ENCODE measurements at places on chromosomes 7 and 10.

DNA sequence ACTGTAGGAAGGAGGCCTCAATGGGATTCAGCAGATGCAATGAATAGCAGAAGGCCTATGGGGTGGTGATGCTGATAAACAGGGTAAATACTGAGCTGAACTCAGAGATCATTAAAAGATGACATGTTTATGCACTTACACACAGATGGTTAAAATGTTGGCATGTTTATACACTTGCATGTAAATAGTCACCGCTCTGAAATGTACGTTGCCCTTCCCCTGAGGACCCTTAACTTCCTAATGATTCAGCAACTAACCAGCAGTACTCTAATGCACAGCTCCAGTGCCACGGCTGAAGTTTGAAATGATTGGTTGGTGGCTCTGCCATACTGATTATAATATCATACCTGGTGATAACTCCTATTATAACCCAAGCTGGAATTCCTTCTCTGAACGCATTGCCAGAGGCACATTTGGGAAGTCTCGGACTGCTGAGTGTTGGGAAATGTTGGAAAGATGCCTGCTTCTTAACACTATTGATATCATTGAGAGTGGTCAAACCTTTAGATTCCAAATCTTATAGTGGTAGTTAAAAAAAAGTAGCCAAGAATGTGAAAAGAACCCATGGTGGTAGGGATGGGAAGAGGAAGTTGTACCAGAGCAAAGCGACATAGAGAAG lies 3.7 kb upstream of the CAV1 start:
- no peak for DNase-seq

- no peak for DNase-seq
These were observed 274.6 kb upstream of the ZNF32 start for GRCh38 chr10:43923328-43923727.

DNA sequence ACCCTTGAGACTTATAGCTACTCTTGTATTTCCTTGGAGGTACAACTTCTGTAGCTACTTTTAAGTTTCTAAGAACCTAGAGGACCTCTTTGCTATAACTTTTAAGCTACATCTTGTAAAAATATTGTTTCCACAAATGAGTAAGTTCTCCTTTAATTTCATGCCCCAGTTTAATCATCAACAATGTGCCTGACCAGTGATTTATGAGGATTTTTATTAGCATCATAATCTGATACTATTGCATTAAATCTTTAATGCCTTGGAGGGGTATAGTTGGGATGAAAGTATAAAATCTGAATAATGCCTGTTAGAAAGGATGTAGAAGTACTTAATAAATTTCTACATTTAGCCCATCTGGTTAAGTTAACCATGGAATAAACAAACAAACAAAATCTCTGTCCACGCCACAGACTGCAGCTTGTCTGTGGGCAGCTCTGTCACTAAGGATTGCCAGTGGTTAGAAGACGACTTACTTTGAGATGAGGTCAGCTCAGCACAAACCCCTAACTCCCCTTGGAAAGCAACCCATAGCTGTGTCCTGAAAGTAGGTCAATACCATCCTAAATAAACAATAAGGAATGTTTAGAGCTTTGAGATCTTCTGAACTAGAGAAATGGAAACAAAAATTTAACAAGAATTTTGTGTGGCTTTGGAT lies 18.3 kb downstream of the UBE2D1 start:
- no peak for DNase-seq

DNA sequence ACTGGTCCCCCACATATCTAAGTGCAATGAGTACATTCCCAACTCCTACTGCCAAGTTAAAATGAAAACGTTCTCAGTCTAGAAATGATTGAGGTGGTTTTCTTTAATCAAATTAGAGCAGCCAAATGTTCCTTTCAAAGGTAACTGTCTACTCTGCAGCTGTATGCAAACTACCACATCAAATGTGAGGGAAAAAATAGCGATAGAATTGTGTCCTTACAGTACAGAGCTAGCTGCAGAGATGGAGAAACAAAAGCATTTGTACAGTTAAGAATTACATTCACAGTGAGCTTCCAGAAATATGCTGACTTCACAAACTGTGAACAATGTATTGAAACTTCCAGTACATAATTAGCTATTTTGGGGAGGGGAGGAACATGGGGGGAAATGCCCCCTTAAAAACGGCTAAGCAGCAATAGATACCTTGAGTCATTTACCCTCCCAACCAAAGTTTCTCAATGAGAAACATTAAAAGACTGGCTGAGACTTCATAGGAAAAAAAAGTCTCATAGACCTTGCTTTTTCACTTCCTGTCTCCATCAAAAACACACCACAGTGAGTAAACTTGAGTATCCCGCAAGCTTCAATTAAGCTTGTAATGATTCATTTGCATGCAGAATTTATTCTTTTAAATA lies 22.9 kb downstream of the CDK6 start:
- DNase-seq: no peak

DNA sequence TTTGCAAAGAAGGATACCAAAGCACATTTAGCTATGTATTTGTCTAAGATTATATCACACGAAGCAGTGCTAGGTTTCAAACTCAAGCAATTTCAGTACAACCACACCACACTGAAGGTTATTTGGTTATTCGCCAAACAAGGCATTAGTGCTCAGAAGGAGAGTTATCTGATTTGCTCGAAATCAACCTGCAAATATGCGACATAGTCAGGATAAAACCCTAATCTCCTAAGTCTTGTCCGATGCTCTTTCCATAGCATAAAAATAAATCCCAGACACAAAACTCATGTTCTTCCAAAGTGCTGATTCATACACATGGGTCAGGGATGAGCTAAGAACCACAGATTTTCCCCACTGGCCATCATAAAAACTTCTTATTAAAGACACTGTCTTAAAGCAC lies 1288.0 kb upstream of the SORCS1 start:
- no peak for DNase-seq

- peak; percentile 76 for DNase-seq
These were observed 59.3 kb upstream of the COMTD1 start for GRCh38 chr10:75294866-75295701.
